ENCODE measurements at places on chromosomes 7 and 10.
A peak's percentile ranks its signal among the peaks of the same experiment; 100 is the strongest.

DNA sequence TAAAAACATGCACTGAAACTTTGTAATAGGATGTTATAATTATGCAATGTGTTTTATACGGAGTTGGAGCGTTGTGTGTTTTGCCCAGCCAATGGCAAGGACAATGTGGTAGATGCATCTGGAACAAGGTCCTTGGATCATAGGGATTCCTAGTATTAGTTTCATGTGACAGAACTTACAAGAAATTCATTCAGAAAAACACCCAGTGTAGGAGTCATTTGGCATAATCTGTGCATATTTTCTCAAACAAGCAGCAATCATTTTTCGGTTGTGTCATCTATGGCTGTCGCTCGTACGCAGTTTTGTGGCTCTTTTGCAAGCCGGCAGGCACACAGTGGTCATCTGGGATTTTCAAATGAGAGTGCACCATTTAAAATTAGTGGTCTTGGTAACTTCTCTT, 19.8 kb downstream of the CREB5 start:
- no peak for DNase-seq

- no peak for DNase-seq
Observed at GRCh38 chr7:91199601-91200000, 64.6 kb upstream of the FZD1 start.

GRCh38 chr10:116915340-116915739, 66.0 kb downstream of the ENO4 start:
- DNase-seq = no peak

- no peak for DNase-seq
Observed at GRCh38 chr10:71127104-71127503, 85.3 kb upstream of the UNC5B start.

DNA sequence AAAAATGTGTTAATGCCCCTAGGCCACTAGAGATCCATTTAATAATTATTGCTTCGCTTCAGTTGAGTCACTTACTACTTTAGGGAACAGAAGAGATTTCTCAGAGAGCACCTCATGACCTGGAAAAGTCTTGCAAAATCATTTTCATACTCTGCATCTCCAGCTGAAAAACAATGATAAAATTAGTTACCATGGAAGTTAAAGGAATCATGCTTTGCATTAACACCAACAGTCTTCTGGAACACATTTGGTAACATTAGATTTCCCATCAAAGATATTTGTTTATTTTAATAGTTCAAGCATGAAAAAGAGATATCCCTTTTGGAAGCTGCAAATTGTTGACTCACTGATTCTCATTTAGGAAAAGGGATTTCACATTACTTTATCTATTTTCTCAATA, 1.8 kb upstream of the STEAP2 start:
- DNase-seq = no peak

GRCh38 chr10:43287056-43288007, 20.5 kb upstream of the RASGEF1A start:
- DNase-seq = peak; percentile 41

DNA sequence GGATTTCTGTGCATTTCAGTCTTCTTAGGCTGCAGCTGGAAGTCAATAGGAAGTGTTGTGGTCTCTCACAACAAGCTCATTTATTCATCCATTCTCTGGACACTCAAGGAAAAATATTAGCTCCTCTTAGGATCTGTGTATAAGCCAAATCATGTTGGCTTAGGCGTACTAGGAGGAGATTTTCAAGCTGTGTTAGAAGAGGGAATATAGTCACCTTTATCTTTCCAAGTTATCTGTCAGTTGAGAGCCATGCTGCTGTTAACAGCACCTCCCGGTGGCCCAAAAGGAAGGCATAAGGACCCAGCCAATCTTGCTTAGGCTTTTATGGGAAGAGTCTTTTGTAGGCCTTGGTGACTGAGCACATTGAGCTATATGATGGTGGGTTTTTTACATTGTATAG, 220.0 kb downstream of the LRMDA start:
- no peak for DNase-seq

- DNase-seq = no peak
Observed at GRCh38 chr10:35797187-35797586, 155.1 kb upstream of the FZD8 start.

- DNase-seq = no peak
Observed at GRCh38 chr10:89589101-89589720, 53.8 kb upstream of the SLC16A12 start.

DNA sequence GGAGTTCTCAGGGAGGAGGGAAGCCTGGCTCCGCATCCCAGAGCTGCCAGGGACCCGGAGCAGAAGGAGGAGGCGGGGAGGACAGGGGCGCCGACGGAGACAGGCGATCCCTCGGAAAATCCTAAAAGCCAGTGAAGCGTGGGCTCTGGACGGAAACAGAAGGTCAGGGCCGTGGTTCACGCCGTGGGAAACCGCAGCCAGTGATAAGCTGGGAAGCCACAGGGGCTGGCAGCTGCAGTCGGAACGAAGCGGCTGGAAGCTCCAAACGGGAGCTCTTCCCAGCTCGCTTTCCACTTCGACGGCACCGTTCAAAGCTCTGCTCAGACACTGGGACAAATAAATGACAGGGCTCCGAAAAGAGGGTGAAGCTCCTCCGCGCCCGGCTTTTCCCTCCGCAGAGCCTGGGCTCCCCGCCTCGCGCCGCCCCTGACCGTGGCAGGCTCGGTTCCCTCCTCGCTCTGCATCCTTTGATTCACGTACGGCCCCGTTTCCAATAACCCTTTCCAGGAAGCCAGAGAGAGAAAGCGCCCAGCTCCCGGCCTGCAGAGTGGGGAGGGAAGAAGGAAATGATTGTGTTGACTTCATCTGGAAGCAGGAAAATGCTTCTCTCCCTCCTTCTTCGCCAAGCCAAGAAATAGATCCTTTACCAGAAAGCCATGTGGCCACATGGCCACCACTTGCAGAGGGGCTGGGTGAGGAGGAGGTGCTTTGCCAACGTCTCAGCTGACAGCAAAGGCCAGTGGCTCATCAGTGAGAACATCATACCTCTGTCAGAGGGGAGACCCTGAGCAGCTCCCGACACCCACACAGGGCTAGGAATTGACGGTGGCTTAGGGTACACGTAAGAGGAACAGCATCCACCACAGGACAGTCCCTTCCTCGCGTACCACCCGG, 57.4 kb downstream of the ADRB1 start:
- no peak for DNase-seq

- DNase-seq = no peak
Observed at GRCh38 chr7:46205478-46205877, 284.4 kb upstream of the IGFBP3 start.

DNA sequence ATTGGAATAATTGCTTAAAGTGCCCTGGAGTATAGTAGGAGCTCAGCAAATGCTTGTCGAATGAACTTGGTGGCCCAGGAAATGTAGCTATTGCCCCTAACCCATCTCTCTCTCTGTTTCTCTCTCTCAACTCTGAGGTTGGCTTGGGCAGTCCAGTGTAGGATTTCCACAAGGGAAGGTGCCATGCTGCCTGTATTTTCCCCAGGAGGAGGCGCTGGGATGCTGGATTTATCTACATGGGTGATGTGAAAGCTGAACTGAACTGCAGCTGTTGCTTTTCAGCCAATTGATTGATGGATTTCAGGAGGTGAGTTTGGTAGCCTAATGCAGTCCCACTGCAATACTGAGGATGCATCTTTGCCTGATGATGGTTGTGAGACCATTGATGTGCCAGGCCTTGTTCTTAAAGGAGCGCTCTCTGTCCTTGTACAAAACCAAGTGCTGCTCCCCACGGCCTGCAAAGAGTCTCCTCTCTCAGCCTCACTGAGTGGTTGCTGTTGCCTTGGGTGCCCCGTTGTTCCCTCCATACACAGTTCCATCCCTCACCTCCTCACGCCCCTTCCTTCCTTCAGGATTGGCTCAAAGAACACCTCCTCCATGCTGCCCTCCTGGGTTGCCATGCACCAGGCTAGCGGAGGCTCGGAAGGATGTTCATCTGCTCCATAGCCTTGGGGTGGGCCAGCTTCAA, 200.6 kb downstream of the GLRX3 start:
- DNase-seq = no peak

GRCh38 chr10:69360485-69361302, 56.0 kb downstream of the TACR2 start:
- no peak for DNase-seq

- no peak for DNase-seq
Observed at GRCh38 chr10:78696791-78697395, 371.9 kb upstream of the ZMIZ1 start.

GRCh38 chr7:121666306-121666705, 206.7 kb upstream of the PTPRZ1 start:
- DNase-seq = no peak

- no peak for DNase-seq
Observed at GRCh38 chr10:20970708-20971107, 73.6 kb upstream of the NEBL start.

GRCh38 chr7:4202954-4203353, 479.1 kb upstream of the FOXK1 start:
- no peak for DNase-seq

GRCh38 chr7:138243430-138243829, 167.2 kb downstream of the AKR1D1 start:
- DNase-seq = no peak

DNA sequence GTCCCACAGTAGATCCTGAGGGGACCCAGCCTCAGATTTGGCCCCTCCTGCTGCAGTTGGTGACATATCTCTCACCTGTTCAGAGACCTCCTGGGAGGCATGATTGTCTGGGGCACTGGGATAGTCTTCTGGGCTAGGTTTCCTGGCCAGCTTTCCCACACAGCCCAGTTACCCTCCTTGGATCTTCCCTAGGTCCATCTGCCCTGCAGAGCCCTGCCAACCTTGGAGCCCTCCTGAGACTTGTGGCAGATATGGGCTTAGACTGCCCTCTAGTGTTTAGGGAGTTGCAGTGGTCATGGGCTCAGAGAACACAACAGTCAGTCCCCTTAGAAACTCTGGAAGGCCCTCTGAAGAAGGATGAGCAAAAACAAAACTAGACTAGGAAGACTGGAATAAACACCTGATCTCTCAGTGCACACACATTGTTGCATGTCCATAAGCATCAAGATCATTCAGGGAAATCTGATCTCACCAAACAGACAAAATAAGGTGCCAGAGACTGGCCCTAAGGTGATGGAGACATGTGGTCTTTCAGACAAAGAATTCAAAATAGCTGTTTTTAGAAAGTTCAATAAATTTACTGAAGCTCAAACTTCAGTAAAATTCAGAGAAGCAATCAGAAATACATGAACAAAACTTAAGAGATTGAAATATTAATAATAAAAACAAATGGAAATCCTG, 324.6 kb downstream of the ATRNL1 start:
- peak; percentile 38 for DNase-seq
